ENCODE measurements at places on chromosomes 2 and 18.

- no peak for DNase-seq
Observed at GRCh38 chr2:106566050-106566449, 78.9 kb downstream of the CD8B2 start.

DNA sequence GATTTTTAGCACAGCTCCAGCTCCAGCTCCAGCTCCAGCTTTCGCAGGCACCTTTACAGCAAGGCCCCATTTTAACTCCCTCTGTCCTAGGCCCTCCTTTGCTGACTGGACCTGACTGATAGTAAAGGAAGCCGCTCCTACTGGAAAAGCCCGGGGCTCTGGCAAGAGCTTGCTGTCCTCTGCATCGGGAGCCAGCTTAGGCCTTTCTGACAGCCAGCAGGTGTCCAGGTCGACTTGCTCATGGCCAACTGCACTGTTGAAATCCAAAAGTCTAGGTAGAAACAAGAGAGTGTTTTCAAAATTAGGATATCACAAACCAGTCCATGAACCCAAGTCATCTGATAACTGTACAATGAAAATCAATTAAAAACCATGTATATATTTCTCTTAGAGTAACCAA is 161.1 kb downstream of the LAMA1 start:
- no peak for DNase-seq

DNA sequence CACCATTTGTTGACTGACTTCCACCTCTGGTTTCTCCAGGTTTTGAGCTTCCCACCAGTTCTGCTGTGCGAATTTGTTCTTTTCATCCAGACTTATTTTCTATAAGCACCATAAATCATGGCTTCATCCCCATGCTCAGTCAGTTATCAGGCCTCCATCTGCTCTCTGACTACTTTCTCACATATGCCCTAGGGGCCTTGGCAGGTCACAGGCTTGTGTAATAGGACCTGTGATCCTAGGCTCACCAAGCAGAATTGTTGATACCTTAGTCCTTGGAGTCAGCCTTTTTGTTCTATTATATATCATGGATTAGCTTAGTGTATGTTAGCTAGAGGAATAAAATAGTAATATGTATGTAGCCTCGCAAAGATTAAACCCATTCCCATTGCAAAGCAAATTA is 284.2 kb upstream of the TANK start:
- no peak for DNase-seq

- no peak for DNase-seq
Observed at GRCh38 chr2:41141146-41141791, 689.4 kb upstream of the SLC8A1 start.

- DNase-seq = no peak
Observed at GRCh38 chr2:148666555-148666954, 22.0 kb downstream of the EPC2 start.

DNA sequence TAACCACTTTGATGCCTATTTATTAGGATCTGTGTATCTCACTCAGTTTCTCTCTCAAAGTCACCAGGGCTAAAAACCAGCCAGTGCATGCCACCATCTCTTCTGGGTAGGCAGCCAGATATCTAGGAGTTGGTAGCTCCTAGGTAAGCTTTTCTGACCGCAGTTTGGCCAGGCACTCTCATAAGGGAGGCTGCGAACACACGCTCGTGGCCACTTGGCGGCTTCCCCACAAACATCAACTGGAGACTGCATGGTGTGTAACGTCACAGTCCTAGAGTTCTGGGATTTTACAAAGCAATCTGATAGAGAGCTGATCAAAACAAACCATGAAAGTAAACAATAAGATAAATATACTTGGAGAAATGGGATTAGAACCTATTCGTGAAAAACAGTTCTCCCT is 424.3 kb upstream of the ACVR2A start:
- no peak for DNase-seq

DNA sequence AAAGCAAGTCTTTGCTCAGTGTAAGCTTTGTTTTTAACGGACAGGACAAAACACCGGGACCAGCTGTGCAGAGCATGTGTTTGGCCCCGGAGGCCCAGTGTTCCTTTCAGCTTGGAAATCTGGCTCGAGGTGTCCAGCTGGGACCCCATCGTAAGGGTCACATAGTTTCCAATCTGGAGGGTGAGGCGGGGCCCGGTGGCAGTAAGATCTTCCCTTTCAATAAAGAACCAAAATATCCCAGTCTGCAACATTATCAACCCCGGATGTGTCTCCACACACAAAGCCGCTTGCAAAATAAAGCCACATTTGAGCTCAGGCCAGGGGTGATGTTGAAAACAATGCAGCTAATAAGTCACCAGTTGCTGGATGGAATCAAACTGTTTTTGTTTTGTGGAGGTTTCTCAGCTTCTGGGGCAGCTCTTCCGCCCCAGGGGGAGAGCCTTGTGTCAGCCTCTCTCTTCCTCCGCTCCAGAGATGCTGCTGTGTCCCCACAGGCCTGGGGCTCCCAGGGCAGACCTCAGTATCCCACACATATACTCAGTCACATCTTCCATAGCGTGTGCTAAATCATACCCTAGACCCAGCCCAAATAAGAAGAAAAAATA is 138.6 kb upstream of the GLI2 start:
- no peak for DNase-seq

GRCh38 chr18:9217743-9218451 is 81.3 kb downstream of the ANKRD12 start:
- no peak for DNase-seq

GRCh38 chr2:55420871-55421270 is 1.2 kb upstream of the CCDC88A start:
- DNase-seq = no peak

GRCh38 chr2:207156451-207157161 is 9.1 kb downstream of the KLF7 start:
- DNase-seq = no peak

DNA sequence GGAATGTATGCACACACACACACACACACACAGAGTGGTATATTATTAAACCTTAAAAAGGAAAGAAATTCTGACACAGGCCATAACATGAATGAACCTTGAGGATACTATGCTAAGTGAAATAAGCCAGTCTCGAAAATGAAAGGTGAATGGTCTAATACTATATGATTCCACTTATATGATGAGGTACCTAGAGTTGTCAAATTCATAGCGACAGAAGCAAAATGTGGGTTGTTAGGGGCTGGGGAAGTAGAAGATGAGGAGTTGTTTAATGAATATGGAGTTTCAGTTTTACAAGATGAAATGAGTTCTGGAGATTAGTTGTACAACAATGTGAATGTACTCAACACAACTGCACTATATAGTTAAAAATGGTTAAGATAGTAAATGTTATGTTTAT is 118.1 kb downstream of the ABCA12 start:
- DNase-seq = no peak

- no peak for DNase-seq
Observed at GRCh38 chr2:236090027-236090382, 78.2 kb downstream of the GBX2 start.

- DNase-seq = no peak
Observed at GRCh38 chr2:46277431-46278190, 19.6 kb upstream of the EPAS1 start.

GRCh38 chr18:5585653-5586052 is 41.9 kb upstream of the EPB41L3 start:
- DNase-seq = no peak

DNA sequence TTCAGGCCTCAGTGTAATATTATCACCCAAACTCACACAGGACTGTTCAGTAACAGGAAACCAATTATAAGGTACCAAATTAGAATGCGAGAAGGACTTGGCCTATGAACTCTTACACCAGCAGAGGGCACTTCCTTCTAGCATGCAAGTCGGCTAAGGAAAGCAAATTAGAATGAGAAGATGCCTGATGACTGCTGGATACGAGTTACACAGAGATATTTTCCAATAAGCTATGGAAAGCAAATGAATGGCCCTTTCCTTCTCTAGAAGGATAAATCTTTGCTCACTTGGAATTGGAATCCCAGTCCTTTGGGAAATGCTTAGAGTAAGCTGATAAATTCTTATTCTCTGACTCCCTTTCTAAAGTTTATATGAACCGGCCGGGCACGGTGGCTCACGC is 109.8 kb downstream of the AP1S3 start:
- no peak for DNase-seq

DNA sequence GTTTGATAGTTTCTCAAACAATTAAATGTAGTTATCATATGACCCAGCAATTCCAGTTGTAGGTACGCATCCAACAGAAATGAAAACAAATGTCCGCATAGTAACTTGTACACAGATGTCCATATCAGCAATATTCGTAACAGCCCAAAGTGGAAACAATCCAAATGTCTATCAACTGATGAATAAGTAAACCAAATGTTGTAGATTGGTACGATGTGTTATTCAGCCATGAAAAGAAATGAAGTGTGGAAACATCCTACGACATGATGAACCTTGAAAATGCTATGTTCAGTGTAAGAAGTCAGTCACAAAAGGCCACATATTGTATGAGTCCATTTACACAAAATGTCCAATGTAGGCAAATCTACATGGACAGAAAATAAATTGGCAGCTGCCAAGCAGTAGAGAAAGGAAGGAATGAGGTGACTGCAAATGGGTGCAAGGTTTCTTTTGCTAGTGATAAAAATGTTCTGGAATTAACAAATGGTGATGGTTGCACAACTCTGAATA is 26.9 kb downstream of the GAREM1 start:
- no peak for DNase-seq

- no peak for DNase-seq
Observed at GRCh38 chr2:192157776-192158175, 37.0 kb downstream of the TMEFF2 start.

DNA sequence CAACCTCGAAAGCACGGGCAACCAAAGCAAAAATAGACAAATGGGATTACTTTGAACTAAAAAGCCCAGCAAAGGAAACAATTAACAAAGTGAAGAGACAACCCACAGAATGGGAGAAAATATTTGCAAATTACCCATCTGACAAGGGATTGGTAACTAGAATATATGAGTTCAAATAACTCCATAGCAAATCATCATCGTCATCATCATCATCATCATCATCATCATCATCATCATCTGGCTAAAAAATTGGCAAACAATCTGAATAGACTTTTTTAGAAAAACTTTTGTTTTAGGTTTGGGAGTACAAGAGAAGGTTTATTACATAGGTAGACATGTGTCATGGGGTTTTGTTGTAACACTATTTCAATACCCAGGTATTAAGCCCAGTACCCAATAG is 1239.3 kb upstream of the FAM98A start:
- DNase-seq = no peak

DNA sequence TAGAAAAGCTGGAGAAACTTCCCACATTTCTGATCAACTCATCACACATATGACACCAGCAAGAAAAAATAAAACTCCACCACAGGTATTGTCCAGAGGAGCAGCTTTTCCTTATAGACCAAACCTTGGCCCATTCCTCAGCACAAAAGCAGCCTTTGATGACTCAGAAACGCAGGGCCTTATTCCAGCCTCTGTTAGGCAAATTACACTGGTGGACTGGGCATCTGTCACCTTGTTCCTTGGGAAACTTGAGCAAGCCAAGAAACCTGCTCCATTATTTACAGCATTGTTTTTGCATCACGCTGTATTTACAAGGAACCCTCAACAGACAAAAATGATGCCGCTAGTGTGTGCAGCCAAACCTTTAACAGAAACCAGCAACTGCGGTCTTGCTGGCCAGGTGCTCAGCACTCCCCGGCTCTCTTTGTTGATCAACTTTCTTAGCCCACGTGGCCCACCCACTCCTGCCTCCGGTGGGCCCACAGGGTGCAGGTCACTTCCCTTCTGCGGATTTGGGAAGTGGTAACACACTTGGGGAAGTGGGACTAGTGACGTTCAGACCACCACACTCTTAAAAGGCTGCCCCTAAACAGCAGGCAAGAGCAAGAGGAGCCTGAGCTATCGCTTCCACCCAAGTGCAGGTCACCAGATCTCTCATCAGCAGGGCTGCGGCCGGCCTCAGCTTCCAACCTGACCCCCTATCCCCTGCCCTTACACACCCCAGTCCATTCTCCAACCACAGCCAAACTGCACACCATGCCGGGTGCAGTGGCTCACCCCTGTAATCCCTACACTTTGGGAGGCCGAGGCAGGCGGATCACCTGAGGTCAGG is 1.5 kb downstream of the AP1S3 start:
- no peak for DNase-seq

DNA sequence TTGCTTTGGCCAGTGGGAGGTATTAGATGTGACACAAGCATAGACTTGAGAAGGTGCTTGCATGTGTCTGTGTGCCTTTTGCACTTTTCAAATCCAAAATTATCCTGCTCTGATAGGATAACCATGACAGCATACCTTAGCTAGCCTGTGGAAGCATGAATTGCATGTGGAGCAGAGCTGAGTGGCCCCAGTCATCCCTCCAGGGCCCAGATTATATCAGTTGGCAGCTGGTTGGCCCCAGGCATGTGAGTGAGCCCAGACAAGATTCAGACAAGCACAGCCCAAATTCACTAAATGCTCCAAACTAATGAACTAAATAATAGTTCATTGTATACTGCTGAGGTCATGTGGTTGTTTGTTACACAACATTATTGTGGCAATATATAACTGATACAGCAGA is 18.8 kb downstream of the TACR1 start:
- no peak for DNase-seq

DNA sequence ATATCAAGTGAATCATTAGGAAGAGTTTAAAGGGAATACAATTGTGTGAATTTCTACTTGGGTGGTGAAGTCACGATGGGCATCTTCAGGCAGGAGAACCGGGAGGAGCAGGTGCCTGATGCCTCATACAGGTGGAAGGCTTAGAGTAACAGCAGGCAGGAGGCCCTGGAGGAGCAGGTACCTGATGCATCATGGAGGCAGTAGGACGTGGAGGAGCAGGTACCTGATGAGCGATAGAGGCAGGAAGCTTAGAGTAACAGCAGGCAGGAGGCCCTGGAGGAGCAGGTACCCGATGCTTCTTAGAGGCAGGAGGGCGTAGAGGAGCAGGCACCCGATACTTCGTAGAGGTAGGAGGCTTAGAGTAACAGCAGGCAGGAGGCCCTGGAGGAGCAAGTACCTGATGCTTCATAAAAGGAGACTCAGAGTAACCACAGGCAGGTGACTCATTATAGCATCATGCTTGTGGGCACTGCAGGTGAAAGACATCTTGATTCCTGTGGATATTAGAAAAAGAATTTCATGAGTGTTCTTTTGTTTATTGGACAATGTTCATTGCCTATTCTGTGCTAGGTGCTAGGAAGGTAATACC is 133.9 kb downstream of the ATP9B start:
- DNase-seq = peak; percentile 7

- no peak for DNase-seq
Observed at GRCh38 chr2:38650717-38651116, 15.2 kb upstream of the GALM start.

GRCh38 chr2:172772633-172773032 is 37.0 kb downstream of the RAPGEF4 start:
- no peak for DNase-seq

GRCh38 chr18:76051396-76052226 is 443.4 kb downstream of the ZNF516 start:
- DNase-seq = no peak

DNA sequence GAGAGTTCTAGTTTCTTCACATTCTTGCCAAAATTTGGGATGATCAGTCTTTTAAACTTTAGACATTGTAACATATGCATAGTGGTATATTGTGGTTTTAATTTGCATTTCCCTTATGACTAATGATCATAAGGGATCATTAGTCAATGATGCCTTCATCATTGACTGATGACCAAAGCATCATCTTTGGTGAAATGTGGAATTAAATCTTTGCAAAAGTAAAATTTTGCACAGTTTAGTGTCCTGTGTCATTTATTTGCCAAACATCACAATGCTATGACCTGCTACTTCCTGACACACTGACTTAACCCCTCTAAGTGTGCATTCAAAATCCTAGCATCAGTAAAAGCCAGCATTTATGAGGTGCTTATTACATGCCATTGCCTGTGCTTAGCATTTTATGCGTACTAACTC is 58.9 kb upstream of the SLC1A4 start:
- no peak for DNase-seq
